ENCODE measurements at places on chromosomes 3 and 15.

DNA sequence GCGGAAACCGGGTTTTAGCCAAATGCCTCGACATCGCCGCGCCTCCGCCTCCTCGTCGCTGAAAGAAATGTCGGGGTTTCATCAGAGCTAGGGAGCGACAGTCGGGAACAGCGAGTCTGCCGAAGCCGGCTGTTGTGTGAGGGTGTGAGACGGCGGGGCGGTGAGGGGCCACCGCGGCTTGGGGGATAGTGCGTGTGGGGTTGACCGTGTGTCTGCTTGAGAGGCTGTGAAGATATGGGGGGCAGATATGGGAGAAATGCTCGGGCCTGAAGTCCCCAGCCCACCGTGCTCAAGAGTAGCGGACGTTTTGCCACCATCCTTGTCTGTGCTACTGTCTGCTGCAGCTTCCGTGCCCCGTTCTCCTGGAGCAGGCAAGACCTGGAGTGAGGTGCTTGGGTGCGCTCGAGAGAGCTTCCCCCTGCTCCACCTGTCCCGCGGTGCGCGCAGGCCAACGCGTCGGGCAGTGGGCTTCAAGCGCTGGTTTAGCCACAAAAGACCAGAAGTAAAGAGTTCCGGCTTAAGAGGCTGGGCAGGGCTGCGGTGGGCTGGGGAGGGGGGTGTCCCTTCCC is 716 bp upstream of the ISLR2 start:
- no peak for DNase-seq

DNA sequence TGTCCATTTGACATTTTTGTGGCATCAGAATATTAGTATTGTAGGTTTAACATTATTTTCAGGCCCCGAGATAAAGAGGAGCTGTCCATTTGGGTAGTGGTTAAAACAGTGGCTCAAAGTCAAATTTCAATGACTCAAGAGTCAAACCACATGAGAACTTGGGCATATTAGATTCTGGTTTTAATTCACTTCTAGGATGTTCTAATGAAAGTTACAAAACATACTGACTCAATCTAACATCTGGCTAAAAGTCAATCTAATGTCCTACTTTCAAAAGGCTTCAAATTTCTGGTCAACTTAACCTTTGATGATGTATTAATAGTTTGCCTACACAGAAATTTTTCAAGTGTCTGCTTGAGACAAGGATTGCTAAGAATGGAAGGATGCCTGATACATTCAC is 112.4 kb downstream of the ABI3BP start:
- DNase-seq: no peak

GRCh38 chr3:155131104-155131503 is 51.0 kb downstream of the MME start:
- no peak for DNase-seq

DNA sequence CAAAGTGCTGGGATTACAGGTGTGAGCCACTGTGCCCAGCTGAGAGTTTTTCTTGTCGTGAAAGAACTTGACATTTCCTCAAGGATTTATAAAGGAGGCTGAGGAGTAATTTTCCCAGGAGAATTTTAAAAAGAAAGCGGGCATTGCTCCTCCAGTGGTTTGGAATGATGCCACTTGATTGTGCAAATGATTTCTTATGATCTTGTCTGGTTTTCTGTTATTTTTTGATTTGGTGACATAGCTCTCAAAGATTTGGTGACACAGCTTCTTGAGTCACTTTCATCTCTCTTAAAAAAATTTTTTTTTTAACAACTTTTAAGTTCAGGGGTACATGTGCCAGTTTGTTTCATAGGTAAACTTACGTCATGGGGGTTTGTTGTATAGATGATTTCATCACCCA is 24.6 kb upstream of the NFKBIZ start:
- no peak for DNase-seq

DNA sequence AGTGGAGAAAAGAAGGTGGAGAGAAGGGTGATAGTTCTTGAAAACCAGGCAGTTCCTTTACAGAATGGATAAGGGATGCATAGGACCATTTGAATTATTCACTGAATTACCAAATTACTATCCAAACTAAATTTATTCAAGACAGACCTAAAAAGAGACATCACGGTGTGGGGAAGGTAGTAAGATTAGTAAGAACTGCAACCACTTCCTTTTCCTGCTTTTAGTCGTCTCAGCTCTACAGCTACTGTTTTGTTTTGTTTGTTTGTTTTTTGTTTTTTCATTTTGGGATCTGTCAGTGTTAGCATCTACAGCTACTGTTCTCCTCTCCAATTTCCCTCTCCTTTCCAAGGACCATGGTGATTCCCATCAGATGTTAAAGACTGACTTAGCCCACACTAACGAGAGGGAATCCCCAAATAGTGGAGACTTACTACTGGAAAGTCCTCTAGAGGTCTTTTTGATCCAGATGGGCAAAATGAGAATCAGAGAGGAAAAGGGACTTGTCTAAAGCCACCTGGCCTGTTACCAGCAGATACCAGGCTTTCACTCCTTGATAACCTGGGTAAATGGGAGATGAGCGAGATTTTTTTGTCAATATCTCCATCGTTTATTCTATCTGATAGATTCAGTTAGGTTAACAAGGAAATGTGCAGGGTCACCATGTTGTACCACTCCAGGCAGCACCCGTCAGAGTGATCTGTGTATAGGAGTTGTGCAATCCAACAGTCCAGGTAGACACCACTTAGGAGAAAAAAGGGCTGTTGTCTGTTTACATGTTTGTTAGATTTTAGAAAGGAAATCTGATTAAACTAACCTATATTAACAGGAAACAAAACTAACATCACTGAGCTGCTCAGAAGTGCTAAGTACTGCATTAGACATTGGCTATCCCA is 6.0 kb downstream of the HCLS1 start:
- no peak for DNase-seq

- no peak for DNase-seq
Observed at GRCh38 chr3:168070919-168071318, 24.8 kb downstream of the GOLIM4 start.

GRCh38 chr15:91522605-91523332 is 330.7 kb upstream of the SLCO3A1 start:
- peak; percentile 20 for DNase-seq

DNA sequence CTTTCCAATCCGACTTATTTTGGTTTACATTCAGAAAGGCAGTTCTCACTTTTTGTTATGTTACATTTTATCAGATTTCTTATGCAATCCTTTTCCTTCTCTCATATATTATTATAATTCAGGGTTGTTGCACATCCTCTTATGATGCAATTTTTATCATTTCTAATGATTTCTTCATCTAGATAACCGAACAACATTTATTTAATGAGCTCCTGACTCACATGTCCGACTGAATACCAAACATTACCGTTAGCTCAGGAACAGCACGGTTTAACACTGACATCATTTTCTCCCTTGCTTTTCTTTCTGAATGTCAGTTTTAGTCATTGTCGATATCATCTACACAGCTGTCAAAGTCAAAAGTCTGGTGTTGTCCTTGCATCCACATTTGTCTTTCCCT is 199.2 kb downstream of the BCHE start:
- no peak for DNase-seq

GRCh38 chr3:171874251-171874681 is 31.1 kb downstream of the TMEM212 start:
- DNase-seq: peak; percentile 95

DNA sequence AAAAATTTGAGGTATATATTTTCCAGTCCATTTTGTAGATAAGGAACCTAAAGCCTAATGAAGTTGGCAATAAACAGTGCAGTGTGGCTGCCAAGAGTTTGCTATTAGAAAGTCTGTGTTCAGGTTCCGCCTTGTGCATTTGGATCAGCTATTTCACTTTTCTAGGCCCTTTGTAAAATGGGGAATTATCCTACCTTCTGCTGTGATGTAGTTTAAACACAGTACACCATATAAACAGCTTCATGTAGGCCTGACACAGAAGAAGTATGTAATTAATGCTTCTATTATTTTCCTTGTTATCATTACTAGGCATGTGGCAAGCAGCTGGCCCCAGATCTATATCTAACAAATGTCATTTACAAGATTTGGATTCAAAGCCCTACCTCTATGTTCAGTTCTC is 456.3 kb downstream of the GABRG3 start:
- no peak for DNase-seq

DNA sequence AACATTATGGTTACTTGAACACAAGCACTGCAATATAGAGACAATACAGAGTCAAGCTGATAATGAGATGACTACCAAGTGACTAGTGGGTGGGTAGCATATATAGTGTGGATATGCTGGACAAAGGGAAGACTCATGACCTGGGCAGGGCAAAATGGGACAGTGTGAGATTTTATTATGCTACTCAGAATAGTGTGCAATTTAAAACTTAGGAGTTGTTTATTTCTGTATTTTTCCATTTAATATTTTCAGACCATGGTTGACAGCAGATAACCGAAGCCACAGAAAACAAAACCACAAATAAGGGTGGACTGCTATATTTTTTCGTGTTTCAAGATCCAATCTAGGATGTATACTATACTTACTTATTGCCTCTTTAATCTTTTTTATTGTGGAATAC is 19.6 kb downstream of the GALK2 start:
- DNase-seq: no peak

DNA sequence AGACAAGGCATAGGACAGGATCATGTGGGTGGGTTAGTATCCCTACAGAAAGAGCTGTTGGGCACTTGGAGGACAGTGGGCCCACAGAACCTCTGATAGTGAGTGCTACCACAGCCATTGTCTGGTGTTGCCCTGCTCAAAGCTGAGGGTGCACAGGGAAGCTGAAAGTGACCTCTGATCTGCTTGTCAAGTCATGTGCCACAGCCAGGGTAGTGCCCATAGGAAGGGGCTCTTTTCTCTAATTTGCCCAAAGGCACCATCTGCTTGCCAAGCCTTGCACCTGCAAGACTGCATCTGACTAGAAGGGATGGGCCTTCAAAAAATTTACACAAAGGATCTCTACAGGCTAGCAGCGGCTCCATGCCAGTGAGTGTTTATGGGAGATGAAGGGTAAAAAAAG is 87.4 kb upstream of the GSK3B start:
- DNase-seq: no peak

DNA sequence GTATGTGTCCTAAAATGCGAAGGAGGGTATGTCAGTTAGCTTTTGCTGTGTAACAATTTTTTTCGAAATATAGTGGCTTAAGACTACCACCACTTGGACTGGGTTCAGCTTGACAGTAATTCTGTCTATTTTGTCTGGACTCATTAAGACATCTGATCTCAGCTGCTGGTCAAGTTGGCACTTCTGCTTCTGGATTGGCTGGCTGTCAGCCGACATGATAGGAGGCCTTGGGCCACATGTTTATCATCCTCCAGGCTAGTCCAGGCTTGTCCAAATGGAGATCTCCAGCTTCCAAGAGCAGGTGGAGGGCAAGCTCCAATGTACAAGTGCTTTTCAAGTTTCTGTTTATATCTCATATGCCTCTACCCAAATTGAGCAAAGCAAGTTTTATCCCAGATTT is 95.9 kb downstream of the GALK2 start:
- no peak for DNase-seq

DNA sequence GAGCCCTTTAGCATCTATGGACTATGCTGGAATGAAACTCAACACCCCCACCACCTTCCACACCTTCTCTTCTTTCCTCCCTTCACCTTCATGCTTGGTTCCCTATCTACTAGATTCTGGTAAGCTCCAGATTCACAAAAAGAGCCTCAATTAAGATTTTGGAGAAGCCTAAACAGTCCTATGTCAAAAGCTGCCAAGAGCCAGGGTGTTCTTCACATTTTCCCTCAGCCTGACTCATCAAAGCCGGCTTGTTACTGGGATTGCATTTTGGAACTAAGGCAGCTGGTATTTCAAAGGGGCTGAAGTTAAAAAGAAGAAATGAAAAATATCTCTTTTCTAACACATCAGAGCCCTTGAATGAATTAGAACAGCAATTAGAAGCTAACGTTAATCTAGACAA is 247.7 kb downstream of the MYRIP start:
- DNase-seq: no peak

DNA sequence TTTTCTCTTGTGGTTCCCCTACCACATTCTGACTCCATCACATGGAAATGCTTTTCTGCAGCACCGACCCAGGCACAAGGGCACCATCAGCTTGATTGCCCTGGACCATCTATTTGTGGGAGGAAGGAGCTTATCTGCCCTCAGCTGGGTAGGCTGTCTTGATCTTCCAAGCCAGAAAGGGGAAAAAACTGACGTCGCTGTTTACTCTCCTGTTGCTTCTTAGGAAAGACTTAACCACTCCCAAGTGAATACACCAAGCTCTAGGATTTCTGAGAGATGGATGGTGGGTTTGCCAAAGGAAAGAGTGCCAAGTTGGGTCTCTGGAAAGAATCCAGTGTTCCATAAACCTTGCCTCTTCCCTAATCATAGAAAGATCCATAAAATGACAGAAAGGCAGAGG is 4.0 kb downstream of the TNFAIP8L3 start:
- DNase-seq: no peak

DNA sequence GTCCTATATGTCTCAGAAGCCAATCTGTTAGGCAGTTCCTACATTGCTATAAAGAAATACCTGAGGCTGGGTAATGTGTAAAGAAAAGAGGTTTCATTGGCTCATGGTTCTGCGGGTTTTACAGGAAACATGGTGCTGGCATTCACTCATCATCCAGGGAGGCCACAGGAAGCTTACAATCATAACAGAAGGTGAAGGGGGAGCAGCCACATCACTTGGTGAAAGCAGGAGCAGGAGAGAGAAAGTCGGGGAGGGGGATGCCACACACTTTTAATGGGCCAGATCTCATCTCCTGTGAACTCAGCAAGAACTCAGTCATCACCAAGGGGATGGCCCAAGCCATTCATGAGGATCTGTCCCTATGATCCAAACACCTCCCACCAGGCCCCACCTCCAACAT is 9.1 kb downstream of the SLC49A4 start:
- DNase-seq: no peak

- no peak for DNase-seq
Observed at GRCh38 chr15:92803536-92803851, 96.6 kb upstream of the CHD2 start.

DNA sequence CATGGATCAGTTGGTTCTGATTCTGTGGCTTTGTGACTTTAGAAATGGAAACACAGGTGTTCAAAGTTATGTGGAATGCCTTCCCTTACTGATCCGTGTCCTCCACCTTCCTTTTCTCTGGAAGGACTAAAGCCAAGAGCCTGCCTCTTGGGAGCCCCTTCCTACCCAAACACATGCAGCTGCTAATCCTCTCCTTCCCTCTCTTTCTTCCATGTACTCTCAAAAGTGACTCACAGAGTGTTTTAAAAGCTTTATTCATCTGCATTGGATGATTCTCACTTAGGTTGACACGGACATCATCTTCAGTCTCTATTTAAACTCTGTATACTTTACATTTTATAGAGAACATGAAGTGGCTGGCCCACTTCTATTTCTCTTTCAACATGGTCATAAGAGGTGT is 856.5 kb upstream of the ARPP21 start:
- no peak for DNase-seq

GRCh38 chr3:197428117-197428801 is 127.5 kb downstream of the BDH1 start:
- no peak for DNase-seq

- DNase-seq: no peak
Observed at GRCh38 chr3:56693750-56694149, 10.7 kb upstream of the TASOR start.
